ENCODE measurements at places on chromosomes 5 and 9. TPM values are rescaled to one million over a fixed set of nuclear protein-coding genes. Genes with fewer than 3 reads are reported as not detected.

DNA sequence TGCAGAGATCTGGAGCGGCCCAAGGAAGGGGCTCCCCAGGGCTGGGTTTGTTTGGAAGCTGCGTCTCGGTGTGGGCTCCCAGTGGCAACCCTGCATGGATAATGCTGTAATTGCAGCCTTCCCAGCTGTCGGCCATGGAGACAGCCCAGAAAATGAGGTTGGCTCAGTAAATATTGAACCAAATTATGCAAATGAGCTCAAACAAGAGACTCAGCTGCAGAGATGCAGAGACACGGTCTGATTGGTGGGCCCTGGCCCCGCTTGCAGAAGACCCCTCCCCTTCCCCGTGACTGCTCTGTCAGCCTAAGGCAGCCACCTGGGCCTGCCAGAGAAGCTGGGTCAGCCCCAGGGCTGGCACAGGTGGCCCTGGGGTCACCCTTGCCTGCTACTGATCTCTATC, 75.9 kb downstream of the RAD23B start:
- no peak for DNase-seq

DNA sequence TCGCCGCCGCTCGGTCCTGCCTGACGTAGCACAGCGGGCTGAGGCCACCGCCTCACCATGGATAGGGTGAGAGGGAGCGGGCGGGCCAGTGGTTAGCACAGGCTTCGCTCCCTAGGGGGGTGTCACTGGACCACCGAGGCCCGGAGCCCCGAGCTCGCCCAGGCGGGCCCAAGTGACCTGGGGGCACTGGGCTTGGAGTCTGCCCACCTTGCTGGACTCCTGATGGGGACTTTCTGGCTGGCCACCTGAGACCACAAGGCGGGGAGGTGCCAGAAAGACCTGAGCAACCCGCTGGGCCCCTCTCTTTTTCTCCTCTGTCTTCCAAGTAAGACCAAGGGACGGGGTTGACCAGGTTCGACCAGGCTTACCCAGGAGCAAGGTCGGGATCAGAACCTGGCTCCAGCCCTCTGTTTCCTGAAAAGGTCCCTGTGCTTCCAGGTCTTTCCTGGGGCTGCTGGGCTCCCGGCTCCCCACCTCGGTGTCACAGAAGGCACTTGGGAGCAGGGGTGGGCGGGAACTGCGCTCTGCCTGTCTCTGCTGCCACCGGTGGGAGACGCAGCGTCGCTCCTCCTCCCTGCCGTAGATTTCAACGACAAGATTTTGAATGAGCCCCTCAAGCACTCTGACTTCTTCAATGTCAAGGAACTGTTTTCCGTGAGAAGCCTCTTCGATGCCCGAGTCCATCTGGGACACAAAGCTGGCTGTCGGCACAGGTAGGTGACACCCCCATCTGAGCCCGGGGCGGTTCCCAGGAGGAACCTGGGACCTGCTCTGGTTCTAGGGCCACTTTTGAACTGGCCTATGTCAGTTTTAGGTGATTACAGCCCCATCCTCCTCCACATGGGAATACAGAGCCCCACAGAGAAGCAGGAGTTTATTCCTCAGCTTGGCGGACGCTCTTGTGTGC, 1.0 kb downstream of the MRPS2 start:
- DNase-seq: peak; percentile 63

GRCh38 chr9:82531795-82532194, 531.1 kb downstream of the RASEF start:
- no peak for DNase-seq

ADAMTSL1 gene
- polyA plus RNA-seq: 3.6 TPM

GRCh38 chr5:110686270-110686669, 40.2 kb downstream of the TMEM232 start:
- no peak for DNase-seq

DNA sequence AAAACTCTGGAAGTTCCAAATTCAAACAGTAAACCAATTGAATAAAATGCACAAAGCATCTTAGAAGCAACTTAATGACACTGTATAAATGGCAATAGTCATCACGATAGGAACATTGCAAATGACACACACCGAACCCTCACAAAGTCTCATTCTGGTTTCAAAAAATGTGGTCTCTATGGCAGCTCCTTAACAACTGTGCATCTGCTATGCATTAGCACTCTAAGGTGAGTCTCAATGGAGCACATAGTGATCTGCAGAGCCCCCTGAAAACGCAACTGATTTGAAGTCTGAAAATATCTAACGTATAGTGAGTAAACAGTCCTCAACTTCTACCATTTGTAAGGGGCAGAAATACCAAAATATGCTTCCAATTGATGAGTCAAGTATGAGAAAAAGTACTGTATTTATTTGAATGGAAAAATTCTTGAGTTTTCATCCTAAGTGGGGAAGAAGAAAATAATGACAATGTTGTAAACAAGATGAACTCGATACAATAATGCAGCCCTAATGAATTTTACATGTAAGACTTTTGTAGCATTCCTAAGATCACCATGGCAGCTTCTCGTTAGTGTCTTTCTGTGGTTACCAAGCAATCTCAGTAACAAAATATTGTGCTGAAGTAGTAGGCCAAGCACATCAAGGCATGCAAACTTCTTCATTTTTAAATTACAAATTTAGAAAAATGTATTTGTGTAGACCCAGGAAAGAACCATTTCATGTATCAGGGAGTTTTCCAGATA, 517.5 kb upstream of the FAM174A start:
- no peak for DNase-seq

GALNT12 gene
- 45.6 TPM for polyA plus RNA-seq

DNA sequence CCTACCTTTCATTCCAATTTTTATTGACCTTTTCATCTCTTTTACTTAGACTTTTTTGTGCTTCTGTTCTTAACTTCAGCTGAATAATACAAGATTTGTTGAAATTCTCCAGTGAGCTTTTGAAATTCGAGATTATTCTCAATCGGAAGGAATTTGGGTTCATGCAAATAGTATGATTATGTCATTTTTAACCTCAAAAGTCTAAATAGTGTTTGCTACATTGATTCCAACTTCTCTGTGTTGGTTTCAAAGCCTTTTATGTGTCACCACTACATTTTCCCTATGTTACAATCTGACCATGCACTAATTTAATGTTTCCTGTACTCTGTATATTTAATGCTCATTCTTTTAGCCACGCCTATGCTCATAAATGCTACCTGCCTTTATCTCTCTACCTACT, 44.1 kb downstream of the VPS13A start:
- DNase-seq: no peak

- DNase-seq: no peak
Measured at GRCh38 chr5:139912804-139913203, 117.2 kb downstream of the PSD2 start.

DNA sequence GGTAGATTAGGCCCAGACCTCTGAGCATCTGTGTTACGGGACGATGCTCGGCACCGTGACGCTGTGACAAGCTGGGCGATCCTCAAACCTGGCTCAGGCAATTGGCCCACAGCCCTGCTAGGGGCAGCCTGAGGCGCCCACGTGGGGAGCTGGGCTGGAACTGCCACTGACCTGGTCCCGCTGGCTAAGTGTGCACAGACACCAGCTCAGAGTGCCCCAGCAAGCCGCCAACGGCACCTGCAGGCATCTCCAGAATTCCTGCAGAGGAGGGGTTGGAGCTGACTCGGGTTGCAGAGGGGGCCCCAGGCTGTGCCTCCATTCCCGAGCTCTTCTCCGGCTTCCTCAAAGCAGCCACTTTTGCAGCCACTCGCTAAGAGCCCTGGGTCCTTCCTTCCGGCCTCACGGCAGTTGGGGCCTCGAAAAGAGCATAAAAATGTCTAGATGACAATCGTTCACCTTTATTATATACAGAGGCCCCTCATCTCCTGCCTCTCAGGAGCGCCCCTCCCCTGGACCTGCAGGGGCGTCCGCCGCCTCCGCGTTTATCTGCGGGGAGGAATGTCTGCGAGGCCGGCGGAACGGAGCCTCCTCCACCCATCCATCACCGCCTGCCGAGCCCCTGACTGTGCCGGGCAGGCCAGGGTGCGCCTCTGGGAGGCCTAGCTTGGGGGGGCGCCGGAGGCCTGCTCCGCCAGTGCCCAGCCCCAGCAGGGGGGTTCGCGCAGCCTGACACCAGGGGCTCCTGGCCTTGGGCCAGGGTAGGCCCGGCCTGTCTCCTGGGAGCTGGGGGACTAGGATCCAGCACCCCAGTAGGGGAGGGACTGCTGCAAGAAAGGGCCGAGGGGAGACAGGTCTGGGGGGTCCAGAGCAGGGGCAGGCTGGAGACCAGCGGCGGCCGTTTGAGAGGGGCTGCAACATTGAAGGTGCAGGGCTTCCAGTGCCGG, 144.9 kb downstream of the BARX1 start:
- no peak for DNase-seq

MSMP gene
- polyA plus RNA-seq: 0.61 TPM

DNA sequence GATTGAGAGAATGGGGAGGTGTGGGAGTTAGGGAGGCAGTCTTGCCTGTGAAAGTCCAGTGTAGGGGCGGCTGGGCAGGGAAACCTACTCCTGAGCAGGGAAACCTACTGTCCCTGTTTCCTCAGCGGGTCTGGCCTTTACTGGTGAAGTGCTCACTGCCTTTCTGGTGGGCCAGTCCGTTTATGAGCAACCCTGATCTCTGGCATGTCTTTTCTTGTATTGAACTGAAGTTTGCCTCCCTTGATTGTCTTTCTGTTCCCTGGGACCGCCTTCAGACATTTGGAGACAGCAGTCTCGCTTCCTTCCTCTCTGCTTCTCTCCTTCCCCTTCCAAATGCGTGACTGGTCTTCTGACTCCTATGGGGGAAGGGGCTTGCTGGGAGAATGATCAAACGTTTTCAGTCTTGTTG, 2.9 kb downstream of the SNX18 start:
- no peak for DNase-seq

GRCh38 chr5:113166852-113167366, 190.3 kb downstream of the DCP2 start:
- no peak for DNase-seq

DNA sequence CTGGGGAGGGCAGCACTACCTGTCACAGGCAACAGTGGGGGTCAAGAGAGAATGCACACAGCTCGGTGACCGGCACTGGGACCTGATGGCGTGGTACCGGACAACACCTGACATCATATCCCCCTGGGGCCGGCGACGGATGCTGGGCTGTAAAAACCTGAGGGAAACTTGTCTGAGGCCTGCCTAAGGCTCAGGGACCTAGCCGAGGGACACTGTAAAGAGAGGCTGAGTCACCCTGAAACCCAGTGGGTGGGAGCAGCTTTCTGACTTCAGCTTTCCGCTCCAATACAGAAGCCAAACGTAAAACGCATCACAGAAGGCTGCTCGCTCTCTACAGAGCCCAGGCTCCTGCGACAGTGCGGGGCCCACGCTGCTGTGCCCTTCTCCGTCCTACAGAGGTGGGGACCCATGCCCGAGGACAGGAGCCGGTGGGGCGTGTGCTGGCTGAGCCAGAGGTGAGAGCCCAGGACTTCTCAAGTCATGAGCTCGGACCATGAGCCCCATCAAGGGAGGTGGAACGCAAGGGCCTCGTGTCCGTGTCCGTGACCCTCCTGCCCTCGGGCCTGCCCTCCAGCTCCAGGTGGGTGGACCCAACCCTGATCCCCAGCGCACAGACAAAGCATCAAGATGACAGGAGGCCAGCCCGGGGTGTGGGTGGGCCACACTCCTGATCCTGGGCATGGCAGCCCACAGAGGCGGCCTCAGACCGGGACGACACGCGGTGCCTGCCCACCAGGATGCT, 5.3 kb downstream of the RALGDS start:
- DNase-seq: no peak

DNA sequence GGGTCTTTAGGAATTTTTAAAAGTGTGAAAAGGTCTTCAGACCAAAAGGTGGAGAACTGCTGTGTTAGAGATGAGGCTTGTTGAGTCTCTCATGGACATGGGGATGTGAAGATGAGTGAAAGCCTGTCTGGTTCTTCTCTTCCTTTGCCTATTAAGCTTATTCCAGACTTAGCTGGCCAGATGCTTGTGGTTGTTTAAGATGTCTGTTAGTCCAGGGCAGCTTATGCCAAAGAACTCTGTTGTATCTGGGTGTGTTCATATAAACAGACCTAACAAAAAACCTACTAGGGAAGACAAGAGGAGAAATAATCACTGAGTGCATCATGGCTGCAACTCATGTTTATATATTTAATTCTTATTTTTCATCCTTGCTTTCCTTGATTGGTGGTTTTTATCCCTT, 57.5 kb upstream of the NCS1 start:
- no peak for DNase-seq

GRCh38 chr9:122229485-122229837, 704 bp upstream of the LHX6 start:
- no peak for DNase-seq

- peak; percentile 79 for DNase-seq
Measured at GRCh38 chr9:99820685-99821395, 845 bp upstream of the NR4A3 start.

- no peak for DNase-seq
Measured at GRCh38 chr5:62268792-62269191, 37.2 kb upstream of the KIF2A start.

- no peak for DNase-seq
Measured at GRCh38 chr5:83156001-83156400, 78.7 kb downstream of the XRCC4 start.

SYNPO gene
- 46.7 TPM for polyA plus RNA-seq

DNA sequence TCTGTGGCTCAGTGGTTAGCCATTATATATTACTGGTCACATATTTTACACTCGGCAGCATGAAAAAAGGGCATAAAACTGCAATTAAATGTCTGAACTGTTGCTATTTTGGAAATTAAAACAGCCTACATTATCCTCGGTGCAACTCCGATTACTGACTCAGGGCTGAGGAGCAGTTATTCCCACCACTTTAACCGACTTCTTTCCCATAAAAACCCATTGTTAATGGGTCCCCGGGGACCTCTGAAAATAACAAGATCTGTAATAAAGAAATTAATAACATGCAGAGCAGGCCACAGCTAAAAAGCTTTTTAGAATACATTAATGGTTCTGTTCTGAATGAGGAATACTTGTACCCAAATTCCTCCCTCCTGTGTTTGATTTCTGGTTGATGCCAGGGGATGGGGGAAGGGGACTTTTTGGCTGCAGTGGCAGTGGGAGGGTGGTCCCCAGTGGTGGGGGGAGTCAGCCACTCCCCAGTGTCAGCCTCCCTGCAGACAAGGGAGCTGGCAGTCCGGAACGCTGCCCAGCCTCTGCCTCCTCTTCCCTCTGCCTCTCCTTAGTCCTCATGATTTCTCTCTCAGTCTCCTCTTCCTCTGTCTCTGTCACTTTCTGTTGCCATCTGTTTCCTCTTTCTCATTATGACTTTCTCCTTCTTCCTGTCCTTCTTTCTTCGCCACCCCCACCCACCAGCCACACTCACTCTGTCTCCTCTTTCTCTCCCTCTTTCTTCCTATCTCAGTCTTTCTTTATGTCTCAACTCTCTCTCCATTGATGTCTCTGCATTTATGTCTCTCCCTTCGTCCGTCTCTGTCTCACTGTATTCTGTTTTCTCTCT, 59.0 kb upstream of the ZBTB43 start:
- DNase-seq: no peak

PFDN1 gene
- polyA plus RNA-seq: 57.7 TPM
